CD8-positive, alpha-beta memory T cell (primary cell): ENCODE measurements at places on chromosomes 3 and 15. TPM values are rescaled to one million over a fixed set of nuclear protein-coding genes. Genes with fewer than 3 reads are reported as not detected.

GRCh38 chr3:147572970-147573340 lies 163.8 kb downstream of the ZIC1 start:
- no peak for DNase-seq

Gene GALNT15
- total RNA-seq: not detected

- DNase-seq: no peak
Observed at GRCh38 chr15:50968353-50968752, 59.9 kb downstream of the AP4E1 start.

DNA sequence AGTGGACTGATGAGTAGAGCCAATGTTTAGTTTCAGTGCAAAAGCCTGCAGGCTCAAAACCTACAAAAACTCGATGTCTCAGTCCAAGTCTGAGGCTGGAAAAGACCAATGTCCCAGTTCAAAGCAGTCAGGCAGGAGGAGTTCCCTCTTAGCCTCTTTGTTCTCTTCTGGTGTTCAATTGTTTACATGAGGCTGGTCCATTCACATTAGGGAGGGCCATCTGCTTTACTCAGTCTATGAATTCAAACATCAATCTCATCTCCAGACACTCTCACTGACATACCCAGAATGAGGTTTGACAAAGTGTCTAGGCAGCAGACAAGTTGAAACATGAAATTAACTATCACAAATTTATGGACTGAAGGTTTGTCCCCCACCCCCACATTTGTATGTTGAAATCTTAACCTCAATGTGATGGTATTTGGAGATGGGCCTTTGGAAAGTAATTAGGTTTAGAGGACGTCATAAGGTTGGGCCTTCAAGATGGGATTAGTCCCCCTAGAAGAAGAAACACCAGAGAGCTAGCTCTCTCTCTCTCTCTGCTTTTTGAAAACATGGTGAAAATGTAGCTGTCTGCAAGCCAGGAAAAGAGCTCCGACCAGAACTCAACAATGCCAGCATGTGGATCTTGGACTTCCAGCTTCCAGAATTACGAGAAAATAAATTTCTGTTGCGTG lies 438.5 kb upstream of the RGMA start:
- DNase-seq: no peak

Gene NFKBIZ
- 32.9 TPM for total RNA-seq

Gene NR1I2
- total RNA-seq: 0.35 TPM

GRCh38 chr3:149452036-149452435 lies 22.5 kb upstream of the TM4SF4 start:
- DNase-seq: no peak

Gene ASB14
- not detected for total RNA-seq

Gene PRSS50
- total RNA-seq: not detected

Gene RAD51
- 54.3 TPM for total RNA-seq

Gene TP63
- 0.31 TPM for total RNA-seq

Gene OXSM
- 12.1 TPM for total RNA-seq
